Large intestine (tissue), 12 donors: ENCODE measurements at places on chromosomes 3 and 15. TPM values are rescaled to one million over a fixed set of nuclear protein-coding genes. Genes with fewer than 3 reads are reported as not detected.

DNA sequence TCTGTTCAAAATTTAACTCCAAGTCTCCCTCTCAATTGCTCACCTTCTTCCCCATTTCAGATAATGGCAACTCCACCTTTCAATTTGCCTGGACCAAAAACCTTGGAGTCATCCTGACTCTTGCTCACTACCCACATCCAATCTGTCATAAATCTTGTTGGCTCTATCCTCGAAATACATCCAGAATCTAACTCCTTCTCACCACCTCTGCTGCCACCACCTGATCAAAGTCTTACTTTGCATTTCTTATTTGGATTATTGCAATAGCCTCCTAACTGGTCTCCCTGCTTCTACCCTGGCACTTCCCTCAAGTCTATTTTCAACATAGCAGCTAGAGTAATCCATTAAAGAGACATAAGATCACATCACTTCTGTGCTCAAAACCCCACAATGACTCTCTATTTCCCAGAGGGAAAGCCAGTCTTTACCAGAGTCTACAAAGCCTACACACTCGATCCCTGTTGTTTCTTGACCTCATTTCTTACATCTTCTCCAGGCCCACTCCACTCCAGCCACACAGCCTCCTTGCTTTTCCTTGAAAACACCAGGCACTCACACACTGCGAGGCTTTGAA, 86.6 kb downstream of the GPR156 start:
- H3K27ac ChIP-seq, result no peak overlapping the region
- no peaks in the 10 kb centered on the region for H3K27me3 ChIP-seq
- no peak overlapping the region for H3K4me3 ChIP-seq
- H3K36me3 ChIP-seq, result no peaks in the 10 kb centered on the region

GRCh38 chr15:51401872-51402517, 60.5 kb downstream of the GLDN start:
- H3K27me3 ChIP-seq, result peaks cover 27% of the 10 kb centered on the region
- no peak for DNase-seq
- no peaks in the 10 kb centered on the region for H3K4me1 ChIP-seq

DNA sequence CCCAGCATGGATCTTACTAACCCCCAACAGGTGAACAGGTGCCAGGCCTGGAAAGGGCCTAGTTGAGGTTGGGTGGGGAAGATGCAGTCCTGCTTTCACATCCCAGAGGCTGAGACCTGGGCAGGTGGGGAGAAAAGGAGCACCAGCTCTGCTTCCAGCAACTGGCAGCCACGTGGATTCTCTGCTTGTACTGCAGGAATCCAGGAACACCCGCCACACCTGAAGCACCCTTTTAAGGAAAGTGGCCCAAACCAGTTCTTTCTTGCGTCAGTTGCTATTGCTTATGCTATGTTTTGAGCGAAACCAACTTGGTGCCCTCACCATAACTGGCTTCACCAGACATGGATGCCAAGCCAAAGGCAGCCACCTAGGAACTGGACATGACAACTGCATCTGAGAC, 28.1 kb upstream of the NEO1 start:
- no peak for DNase-seq
- H3K4me1 ChIP-seq, result peaks cover 23% of the 10 kb centered on the region
- no peaks in the 10 kb centered on the region for H3K36me3 ChIP-seq
- no peak overlapping the region for H3K4me3 ChIP-seq
- no peak overlapping the region for H3K27ac ChIP-seq

DNA sequence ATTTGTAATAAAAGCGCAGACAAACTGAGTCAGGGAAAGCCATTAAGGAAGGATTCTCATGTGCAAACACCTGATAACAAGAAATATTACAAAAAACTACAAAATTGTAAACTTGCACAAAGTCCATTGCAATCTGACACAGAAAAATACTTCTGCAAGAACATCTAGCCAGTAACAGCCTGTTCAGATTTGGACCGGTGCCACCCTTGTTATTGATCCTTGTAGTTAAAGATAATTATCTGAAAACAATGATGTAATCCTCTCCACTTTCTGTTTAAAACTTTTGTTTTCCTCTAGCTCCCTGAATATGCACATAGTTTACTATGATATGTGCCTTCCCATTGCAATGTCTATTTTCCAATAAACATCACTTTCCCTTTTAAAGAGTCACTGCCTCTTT, 1090.2 kb downstream of the PLOD2 start:
- H3K36me3 ChIP-seq, result no peaks in the 10 kb centered on the region
- H3K4me1 ChIP-seq, result no peaks in the 10 kb centered on the region
- no peak overlapping the region for H3K4me3 ChIP-seq

GRCh38 chr3:121998030-121998580, 23.9 kb downstream of the ILDR1 start:
- peaks cover 13% of the 10 kb centered on the region for H3K4me1 ChIP-seq
- H3K27me3 ChIP-seq, result no peaks in the 10 kb centered on the region
- H3K4me3 ChIP-seq, result no peak overlapping the region
- peak; percentile 82 for DNase-seq
- peaks cover 4% of the 10 kb centered on the region for H3K36me3 ChIP-seq

DNA sequence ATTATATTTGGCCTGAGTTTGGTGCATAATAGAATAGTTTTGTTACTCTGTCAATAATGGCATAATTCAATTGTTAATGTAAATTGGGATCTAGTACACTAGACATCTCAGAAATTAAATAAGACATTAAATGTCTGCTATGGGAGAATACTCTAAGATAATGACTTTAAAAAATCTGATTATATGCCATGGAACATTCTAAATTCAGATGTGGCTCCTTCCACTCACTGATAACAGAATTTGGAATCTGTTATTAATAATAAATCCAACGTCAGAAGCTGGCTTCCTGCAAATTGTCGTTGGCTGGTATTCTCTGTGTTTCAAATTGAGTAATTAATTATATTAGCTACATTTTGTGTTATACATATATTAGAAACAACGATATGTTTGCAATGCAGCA, 258.1 kb downstream of the CNTN6 start:
- H3K4me3 ChIP-seq, result no peak overlapping the region
- H3K36me3 ChIP-seq, result no peaks in the 10 kb centered on the region
- H3K27me3 ChIP-seq, result no peaks in the 10 kb centered on the region
- H3K27ac ChIP-seq, result no peak overlapping the region
- no peak for DNase-seq
- no peaks in the 10 kb centered on the region for H3K4me1 ChIP-seq

DNA sequence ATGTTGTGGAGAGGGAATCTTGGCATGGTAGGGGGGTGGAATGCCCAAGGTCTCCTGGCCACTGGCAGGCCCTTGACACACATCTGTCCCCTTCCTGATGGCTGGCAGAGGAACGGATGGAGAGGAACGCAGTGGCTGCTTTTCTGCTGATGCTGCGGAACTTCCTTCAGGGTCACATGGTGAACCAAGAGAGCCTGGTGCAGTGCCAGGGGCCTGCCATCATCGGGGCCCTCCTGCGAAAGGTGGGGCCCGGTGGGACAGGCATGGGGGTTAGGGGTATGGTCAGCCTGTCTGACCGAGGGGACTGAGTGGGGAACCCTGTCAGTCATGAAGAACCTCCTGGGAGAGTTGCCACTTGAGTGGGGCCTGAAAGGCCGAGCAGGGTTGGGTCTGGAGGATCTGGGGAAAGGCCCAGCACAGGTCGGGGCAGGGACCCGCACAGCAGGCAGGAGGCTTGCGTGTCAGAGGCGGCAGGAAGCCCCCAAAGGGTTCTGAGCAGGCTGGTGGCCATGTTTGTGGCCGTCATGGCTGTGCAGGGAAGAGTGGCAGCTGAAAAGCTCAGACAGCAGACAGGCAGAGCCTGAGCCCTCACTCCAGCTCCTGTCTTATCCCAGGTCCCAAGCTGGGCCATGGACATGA, 18.1 kb downstream of the NBEAL2 start:
- no peak overlapping the region for H3K27ac ChIP-seq
- H3K4me1 ChIP-seq, result peaks cover 17% of the 10 kb centered on the region
- H3K4me3 ChIP-seq, result no peak overlapping the region
- peaks cover 50% of the 10 kb centered on the region for H3K36me3 ChIP-seq

GRCh38 chr3:150217691-150218090, 190.4 kb upstream of the TSC22D2 start:
- no peak for DNase-seq
- no peaks in the 10 kb centered on the region for H3K4me1 ChIP-seq
- H3K4me3 ChIP-seq, result no peak overlapping the region

DNA sequence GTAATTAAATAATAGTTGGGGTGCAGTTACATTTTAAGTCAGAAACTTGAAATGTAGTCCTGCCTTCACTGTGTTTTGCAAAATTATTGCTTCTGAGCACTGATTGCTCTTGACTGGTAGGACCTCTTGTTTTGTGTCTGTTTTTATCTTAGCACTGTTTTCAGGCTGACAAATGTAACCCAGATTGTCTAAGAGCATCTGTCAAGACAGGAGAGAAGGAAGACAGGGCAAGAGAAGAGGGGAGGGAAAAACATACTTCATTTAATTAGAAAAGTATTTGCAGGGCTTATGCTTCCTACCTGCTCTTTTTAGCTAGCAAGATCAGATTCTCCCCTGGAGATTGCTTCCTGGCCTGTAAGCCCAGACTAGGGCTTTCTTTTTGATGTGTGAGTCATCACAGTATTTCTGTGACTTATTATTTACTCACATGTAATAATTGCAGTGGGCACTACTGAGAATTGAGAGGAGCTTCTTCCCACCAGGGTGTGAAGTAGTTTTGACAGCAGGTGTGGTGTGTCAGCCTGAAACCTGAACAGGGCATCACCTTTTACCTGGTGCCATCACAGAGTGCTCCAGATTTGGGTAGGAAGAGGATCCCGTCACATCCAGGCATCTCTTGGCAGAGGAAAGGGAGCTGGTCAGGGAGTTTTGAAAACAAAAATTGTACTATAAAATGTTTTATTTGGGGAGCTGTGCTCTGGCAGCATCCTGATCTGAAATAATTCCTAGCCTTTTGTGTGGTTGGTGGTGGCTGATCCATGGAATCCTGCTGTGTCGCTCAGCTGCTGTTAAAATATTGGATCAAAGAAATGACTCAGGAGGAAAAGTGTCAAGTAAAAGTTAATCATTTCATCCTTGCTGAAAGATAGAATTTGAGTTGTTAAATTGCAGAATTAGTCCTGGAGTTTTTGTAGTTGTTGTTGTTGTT, 98.2 kb downstream of the TMEM108 start:
- no peak overlapping the region for H3K27ac ChIP-seq
- no peaks in the 10 kb centered on the region for H3K4me1 ChIP-seq
- no peak overlapping the region for H3K4me3 ChIP-seq
- H3K27me3 ChIP-seq, result no peaks in the 10 kb centered on the region
- H3K36me3 ChIP-seq, result no peaks in the 10 kb centered on the region
- no peak for DNase-seq

GRCh38 chr3:10846657-10846975, 30.6 kb downstream of the SLC6A11 start:
- no peaks in the 10 kb centered on the region for H3K4me1 ChIP-seq
- DNase-seq, result no peak
- H3K4me3 ChIP-seq, result no peak overlapping the region

- no peaks in the 10 kb centered on the region for H3K4me1 ChIP-seq
- no peak for DNase-seq
- no peak overlapping the region for H3K27ac ChIP-seq
- no peak overlapping the region for H3K4me3 ChIP-seq
- H3K36me3 ChIP-seq, result peaks cover 76% of the 10 kb centered on the region
Observed at GRCh38 chr15:30953731-30954378, 37.6 kb downstream of the MTMR10 start.

DNA sequence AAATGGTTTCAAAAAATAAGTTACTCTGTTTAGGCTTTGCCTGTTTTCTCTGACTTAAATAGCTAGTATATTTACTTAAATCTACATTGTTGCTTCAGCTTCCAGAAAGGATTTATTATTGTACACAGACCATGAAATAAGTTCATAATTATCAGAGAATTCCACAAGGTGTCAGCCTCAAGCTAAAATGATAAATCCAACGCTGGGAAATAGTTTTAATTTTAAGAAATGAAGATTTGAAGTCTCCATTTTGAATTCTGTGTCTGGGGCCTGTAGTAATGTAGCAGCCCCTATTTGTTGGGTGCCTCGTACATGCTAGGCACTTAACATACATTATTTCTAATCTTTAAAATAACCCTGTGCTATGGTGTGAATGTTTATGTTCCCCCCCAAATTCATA, 92.6 kb upstream of the KCNMB2 start:
- no peaks in the 10 kb centered on the region for H3K4me1 ChIP-seq
- H3K27ac ChIP-seq, result no peak overlapping the region

The PAK2 gene
- 46.2 TPM for polyA plus RNA-seq

The SPINT1 gene
- polyA plus RNA-seq, result 166 TPM

The SCAANT1 gene
- 1.8 TPM for polyA plus RNA-seq

The DUOXA2 gene
- polyA plus RNA-seq, result not detected

The TAGLN3 gene
- polyA plus RNA-seq, result 20.2 TPM
